ENCODE measurements at places on chromosomes 11 and 22.

DNA sequence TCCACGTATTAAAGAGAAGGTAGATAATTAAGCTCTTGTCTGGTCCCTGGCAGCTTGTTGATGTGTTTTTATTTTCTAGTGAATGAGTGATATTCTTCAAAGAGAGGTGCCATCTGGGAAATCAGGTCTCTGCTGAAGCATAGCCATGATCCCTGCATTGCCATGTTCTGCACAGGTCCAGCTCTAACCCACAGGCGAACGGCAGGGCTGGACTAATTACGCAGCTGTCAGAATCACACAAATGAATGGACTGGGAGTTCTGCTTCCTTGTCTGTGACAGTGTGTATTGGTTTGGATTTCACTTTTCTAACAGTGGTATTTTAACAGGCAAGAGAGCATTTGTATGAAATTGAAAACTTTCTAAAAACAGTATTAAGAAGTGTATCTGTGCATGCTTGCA lies 235.6 kb downstream of the FAT3 start:
- DNase-seq, result no peak

DNA sequence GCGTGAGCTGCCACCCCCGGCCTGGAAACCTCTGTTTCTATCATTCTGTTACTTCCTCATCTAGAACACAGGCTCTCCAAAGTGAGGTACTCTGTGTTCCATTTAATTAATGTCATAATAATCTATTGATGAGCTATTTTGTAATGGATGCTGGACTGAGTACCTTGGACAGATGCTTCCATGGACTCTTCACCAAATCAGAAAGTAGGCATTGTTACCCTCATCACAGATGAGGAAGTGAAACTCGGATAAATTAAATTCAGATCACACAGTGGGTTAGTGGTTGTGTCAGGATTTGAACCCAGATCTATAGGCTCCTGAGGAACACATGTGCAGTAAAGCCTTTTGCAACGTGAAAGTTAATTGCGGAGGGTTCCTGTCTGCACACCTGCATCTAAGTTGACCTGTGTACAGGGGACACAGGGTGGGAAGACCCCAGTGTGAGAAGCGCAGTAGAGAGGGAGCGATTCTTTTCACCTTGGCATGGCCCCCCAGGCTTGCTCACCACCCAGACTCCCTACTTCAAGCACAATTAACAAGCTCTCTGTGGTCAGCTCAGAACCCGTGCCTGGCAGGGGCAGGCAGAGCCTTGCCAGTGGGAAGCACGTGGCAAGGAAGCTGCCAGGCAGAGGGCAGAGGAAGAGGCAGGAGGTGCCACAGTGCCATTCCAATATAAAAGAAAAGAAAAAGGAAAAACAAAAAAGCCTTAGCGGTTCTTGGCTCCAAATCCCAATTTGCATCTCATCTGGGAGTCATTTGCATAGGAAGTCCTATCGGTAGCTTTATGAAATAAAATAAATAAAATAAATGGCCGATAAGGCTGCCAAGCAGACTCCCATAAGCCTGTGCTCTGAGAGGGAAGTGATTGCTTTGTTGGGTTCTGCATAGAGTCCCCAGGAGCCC lies 239.3 kb downstream of the GRIK4 start:
- no peak for DNase-seq

- no peak for DNase-seq
Measured at GRCh38 chr11:60753309-60753708, 3.4 kb upstream of the MS4A15 start.

DNA sequence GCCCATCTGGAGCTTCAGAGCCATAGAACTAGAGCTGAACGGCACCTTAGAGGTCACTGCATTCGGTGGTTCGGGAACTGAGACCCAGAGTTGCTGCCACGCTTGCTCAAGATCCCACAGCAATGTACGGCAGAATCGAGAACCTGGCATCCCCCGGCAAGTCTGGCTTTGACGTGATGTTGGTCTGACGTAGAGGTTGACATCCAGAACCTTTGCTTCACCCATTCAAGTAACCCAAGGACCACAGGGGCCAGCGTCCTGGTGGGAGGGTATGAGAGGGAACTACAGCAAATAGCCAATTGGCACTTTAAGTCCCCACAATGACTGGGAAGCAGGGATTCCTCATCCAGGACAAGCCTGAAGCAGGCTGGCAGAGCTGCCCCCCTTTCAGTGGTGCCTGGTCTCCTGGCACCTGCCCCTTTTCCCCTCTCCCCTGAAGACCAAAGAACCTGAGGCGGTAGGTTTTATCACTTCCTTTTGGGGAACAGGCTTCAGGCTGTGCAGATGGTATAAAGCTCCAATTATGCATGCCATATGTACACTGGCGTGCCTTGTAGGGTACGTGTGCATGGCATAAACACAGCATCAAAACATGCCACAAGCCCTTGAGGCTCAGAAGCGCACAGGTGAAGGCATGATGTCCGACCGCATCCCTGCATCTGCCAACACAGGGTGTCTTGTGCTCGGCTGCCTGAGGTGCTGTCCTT lies 15.3 kb upstream of the TEF start:
- no peak for DNase-seq

- no peak for DNase-seq
Measured at GRCh38 chr22:45547731-45548130, 45.0 kb downstream of the FBLN1 start.

DNA sequence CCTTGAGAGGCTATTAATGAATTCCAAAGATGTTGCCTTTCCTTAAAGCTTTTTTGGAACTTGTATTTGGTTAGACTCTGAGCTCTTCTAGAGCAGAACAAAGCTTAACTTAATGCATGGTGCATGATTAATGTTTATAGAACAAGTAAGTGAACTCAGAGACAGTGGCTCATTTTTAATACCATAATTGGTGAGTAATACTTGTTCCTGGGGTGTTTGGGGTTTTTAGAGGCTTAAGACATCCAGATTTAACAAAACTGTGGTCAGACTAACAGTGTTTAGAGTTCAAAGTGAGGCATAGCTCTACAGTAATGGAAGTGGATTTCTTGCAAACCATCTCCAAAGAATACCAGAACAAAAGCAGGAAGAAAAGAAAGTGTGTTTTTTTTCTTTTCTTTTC lies 73.7 kb upstream of the CTSC start:
- no peak for DNase-seq

GRCh38 chr11:9626496-9627394 lies 37.1 kb upstream of the SWAP70 start:
- no peak for DNase-seq

GRCh38 chr11:12053606-12054361 lies 45.4 kb upstream of the DKK3 start:
- DNase-seq, result no peak

DNA sequence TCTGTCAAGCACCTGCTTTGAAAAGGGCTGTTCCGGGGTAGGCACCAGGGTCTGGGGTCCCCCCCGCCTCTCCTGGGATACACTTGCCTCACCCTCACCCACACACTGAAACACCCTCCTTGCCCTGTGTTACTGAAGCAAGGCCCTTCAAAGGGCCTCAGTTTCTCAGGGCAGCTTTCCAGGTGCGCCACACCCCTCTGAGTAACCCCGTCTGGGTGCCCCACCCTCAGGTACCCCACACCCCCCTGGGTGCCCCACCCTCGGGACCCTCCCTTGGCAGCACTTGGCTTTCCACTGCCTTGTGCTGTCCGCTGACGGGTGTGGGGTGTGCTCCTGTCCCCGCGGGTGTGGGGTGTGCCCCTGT lies 413.6 kb downstream of the TBC1D22A start:
- no peak for DNase-seq

DNA sequence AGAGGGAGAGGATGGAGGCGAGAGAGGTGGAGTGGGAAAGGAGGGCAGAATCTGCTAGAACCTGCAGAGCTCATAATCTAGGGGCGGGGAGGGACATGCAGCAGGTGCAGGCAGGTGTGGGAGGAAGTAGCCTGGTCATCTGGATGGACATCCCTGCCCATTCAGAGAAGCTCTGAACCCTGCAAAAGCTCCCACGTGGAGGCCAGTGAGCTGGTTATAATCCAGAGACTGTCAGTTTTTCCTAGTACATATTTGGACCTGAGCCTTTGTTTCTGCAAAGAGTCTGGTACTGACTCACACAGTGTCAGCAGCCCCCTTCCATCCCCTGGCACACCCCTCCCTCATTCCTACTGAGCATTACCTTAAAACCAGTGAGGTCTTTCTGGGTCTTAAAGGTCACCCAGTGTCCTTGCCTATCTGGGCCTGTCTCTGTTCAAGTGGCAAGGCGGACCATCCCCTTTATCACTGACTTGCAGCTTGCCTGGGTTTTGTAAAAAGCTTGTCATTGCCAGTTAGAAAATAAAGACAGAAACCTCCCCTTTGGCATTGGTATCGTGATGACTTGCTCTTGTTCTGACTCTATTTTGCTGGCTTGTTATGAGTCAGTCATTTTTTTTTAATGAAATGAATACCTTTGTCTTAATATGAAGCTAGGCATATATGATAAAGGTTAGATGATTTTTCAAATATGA lies 26.1 kb downstream of the PTPRJ start:
- DNase-seq, result no peak

DNA sequence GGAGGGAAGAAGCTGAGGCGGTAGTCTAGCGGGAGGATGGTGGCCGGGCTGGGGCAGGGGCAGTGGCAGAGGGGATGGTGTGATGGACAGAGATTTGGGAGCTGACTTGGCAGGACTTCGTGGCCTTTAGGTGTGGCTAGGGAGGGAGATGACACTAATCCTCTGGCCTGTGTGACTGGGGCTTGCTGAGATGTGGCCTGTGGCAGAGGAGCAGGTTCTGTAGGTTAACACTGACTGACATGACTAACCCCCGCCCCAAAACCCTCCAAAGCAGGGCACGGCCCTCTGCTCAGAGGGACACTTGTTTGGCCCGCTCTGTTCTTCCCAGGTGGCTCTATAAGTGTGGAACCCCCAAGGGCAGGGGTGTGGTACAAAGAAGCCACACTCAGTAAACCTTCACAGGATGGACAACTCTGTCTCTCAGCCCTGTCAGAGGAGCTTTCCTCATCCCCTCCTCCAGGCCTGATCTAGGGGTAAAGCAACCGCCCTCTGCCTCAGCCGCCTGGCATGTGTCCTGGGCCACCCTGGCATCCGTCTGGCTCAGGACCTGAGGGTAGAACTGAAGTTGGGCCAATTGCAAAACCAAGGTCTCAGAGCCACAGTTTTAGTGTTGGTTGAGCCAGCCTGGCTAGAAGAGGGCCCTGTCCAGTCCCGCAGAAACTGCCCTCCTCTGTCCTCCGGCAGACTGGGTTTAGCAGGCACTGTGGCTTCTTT lies 15.6 kb downstream of the TOM1 start:
- no peak for DNase-seq

GRCh38 chr11:15180212-15180792 lies 65.6 kb downstream of the INSC start:
- DNase-seq, result no peak

DNA sequence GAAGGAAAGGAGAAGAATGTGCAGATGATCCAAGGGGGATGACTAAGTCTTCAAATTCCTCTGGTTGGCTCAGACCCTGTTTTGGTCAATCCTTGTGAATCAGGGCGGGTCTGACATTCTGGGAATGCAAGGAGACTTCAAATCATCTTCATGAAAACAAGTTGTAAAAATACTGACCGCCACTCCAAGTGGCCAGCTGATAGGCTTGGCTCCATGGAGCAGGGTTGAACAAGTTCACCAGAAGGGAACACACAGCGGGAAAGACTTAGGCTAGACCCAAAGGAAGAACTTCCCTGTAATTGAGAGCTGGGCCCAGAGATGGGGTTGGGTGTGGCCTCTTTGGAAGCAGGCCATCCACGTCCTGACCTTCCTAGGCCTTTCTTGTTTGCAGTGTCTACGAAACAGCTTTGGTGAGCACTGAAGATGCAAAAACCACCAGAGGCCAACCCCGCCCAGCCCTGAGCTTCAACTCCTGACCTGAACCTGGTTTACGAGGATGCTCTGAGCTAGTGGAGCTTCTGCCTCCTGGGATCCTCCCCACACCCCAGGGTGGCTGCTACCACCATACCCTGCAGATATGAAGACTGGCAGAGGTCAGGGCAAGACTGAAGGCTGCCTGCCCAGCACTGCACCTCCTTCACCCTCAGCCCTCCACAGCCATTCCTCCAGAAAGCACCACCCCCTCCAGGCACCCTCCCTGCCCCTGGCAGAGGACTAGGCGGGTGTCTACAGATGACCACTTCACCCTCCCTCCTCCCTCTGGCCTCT lies 26.1 kb downstream of the GDPD5 start:
- no peak for DNase-seq

GRCh38 chr22:20292108-20292507 lies 24.0 kb upstream of the RTN4R start:
- DNase-seq, result no peak

DNA sequence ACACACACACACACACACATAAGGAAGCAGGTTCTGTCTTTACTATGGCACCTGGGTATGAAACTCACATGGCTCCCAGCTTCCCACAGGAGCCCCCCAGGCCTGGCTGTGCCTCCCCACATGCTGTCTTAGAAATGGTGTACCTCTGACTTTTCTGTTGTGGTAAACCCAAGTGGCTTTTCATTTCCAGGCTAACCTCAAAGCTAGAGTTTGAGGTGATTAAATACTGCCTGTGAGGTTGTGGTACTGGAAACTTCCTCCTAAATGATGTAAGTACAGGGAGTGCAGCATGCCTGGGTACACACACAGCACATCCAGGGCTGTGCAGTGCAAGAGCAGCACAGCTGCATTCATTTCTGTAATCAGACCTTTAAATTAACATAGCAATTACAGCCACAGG lies 34.4 kb downstream of the ME3 start:
- DNase-seq, result no peak

DNA sequence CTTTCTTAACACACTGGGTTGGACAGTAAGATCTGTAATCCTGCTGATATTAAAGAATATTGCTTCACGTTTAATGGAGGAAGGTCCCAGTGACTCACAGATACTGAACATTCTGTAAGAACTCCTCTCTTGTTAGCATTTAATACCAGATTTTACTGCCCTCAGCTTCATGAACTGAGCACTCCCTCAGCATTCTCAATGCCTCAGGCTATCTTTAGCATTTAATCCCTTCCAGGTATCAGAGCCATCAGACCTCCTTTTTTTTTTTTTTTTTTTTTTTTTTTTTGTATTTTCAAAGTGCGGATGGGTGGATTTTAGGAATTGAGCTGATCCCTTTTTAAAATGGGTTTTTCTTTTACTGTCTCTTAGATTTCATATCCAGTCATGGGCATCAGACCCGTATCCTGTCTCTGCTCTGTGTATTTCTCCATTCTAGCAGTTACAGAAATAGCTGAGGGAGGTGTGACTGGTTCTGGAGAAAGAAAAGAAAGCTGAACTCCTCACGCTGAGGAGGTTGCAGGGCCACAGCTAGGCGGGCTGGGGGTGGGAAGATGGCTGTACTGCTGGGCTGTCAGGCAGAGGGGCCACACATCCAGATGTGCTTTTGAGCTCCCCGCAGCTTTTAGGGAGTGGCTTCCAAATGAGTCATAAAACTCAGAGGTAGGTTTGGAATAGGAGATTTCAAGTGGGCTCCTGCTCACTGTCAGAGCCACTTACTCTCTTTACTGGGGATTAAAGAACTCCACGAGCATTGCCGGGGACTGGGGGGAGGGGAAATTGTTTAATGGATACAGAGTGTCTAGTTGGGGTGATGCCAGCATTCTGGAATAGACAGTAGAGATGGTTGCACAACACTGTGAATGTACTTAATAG lies 97.0 kb downstream of the SYT9 start:
- no peak for DNase-seq
